ENCODE measurements at places on chromosomes 4 and X.

DNA sequence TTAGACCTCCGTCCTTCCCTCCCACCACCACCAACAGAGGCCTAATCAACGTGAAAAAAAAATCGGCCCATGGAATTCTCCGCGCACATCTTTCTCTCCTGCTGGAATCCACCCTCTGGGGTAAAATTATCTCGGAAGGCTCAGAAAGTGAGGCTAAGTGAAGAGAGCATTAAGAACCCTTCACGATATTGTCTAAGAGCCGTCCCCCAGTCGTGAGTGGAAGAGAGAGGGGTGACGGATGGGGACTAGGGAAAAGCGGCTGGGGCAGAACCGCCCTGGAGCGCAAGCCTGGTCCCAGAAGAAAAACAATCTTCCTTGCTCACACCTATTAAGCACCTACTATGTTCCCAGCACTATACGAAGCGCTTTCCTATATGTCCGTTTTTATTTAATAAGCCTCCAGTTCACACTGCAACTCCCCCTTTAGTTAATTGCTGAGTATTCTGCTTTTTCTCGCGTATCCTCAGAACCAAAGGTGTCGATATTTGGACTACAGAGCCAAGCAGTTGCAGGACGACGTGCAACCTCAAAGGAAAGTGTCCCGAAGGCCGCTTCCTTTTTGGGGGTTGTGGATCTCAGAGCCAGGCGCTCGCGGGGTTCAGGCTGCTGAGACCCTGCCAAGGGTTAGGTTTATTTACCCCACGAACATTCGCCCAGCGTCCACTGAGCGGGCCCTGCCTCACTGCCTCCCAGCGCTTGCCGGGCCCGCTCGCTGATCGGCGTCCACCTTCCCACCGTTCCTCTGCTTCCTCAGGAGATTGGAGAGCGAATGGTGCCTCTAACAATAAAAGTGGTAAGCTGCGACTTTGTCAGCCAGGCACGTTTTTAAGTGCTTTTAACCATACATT, 889 bp downstream of the MGARP start:
- DNase-seq = no peak

- DNase-seq = no peak
These were observed 414.8 kb downstream of the OPHN1 start for GRCh38 chrX:68018248-68019203.

DNA sequence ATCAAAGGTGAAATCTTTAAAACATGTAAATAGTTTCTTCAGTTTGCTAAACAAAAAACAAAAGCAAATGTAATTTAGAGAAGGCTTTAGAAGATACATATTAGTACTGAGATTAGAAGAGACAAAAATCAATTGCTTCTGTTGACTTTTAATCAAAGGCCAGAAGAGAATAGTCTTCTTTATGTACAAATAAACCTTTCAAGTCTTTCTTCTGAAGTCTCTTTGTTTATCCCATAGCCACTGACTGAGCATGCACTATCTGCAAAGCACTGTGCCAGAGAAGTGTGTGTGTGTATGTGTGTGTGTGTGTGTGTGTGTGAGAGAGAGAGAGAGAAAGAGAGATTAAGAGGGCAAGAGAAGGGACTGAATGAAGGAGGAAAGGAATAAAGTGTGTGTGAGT, 198.4 kb downstream of the GLUD2 start:
- no peak for DNase-seq

- DNase-seq = peak; percentile 36
These were observed 19.9 kb downstream of the DCHS2 start for GRCh38 chr4:154471526-154472331.

DNA sequence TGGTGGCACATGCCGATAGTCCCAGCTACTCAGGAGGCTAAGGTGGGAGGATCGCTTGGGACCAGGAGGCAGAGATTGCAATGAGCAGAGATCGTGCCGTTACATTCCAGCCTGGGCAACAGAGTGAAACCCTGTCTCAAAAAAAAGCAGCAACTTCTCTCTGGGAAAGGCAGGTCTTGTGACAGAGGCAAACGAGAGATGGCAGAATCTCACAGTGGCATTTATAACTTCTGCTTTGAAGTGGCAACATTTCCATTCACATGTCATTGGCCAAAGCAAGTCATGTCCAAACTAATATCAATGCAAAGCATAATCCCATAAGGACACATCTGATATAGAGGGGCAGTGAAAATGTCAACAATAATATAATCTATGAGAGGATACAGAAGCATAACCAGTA, 79.8 kb downstream of the PPEF2 start:
- no peak for DNase-seq

- DNase-seq = no peak
These were observed 1.0 kb upstream of the ARHGAP4 start for GRCh38 chrX:153926858-153927671.

DNA sequence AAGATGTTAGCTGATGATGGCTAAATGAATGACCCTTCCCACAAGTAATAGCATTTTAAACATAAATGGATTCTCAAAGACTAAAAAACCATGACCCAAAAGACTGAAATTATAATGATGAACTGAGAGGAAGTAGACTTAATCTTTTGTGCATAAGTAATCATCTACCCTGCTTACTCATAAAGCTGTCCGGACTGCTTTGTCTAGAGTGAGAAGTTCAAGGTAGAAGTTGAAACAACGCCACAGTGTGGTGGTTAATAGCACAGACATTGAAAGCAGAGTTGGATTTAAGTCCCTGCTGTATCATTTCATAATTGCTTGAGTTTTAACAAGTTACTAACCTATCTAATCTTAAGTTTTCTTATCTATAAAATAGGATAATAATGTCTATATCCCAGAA, 346.6 kb downstream of the CENPC start:
- peak; percentile 18 for DNase-seq

DNA sequence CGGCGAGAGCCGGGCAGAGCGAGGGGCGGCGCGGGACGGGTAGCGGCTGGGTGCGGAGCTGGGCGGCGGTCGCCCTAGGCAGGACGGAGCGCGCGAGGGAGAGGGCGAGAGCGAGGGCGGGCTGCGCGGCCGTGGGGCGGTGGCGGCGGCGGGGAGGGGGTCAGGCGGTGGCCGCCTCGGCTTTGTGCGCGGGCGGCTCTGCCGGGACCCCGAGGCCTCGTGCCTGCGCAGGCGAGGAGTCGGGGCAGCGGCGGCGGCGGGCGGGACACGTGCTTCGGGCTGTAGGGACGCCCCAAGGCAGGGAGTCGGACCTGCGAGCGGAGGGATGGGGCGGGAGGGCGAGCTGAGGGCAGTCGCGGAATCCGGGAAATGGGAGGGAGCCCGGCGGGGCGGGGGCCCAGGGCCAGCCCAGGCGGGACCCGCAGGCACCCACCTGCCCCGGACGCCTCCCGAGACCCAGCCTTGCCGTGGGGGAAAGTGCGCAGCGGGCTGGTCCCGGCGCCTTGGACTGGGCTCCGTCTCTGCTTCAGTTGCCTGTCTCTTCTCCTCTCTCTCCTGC, 465 bp downstream of the BMPR1B start:
- DNase-seq = peak; percentile 32
